ENCODE measurements at places on chromosomes 5 and 9.

DNA sequence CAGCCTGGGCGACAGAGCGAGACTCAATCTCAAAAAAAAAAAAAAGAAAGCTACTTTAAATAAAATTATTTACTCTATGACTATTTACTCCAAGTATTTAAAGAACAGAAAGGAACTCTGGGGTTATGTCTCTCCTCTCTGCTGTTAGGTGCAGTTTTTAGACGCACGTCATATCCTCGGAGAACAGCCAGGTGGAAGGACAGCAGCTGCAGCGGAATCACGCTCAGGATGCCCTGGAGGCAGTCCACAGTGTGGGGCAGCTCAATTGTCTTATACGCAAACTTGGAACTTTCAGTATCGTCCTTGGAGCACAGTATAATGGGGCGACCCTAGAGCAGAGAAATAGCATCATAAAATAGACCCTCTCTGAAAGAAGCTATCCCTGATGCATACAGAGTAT, 10.4 kb upstream of the MAPK9 start:
- DNase-seq: no peak

DNA sequence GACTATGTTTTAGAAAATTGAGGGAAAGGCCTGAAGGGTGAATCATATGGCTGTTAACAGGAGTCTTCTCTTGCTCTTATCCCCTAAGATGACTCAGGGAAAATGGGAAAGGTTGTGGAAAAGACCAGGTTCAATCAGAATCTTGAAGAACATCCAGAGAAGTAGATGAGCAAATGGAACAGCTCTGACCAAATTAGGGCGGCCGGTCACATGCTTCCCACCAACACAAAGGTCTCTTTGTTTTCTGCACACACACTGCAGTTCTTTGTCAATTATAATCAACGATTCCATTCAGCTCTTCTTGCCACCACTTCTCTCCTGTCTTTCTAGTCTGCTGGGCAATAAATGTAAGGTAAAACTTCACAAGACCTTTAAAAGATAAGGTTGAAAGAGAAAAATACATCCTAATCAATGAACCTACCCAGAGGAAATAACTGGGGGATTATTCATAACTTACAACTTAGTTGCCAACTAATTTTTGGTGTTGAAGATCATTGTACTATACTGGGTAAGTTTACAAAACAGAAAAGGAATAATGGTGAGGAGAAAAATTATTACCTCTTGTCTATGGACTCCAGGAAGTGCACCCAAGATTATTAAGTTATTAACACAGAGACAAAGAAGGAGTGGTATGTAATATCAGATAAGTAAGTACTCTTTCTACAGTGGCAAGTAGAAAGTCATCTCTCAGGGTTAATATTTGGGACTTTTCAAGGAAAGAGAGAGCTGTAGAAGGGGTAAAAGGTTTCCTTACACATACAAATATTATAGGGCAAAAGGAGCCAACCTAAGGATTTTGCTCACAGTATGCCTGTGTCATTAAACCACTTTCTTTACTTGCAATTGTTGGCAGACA, 441.9 kb upstream of the PIK3R1 start:
- DNase-seq: no peak

GRCh38 chr5:73625944-73626811, at the start of gene ARHGEF28:
Gene ARHGEF28, plus strand, starts transcription at chr5:73626196. Its CDS starts 58,656 bp downstream, at chr5:73684852.
- peak; percentile 41 for DNase-seq

GRCh38 chr9:111838439-111838838, 43.7 kb upstream of the SHOC1 start:
- no peak for DNase-seq

DNA sequence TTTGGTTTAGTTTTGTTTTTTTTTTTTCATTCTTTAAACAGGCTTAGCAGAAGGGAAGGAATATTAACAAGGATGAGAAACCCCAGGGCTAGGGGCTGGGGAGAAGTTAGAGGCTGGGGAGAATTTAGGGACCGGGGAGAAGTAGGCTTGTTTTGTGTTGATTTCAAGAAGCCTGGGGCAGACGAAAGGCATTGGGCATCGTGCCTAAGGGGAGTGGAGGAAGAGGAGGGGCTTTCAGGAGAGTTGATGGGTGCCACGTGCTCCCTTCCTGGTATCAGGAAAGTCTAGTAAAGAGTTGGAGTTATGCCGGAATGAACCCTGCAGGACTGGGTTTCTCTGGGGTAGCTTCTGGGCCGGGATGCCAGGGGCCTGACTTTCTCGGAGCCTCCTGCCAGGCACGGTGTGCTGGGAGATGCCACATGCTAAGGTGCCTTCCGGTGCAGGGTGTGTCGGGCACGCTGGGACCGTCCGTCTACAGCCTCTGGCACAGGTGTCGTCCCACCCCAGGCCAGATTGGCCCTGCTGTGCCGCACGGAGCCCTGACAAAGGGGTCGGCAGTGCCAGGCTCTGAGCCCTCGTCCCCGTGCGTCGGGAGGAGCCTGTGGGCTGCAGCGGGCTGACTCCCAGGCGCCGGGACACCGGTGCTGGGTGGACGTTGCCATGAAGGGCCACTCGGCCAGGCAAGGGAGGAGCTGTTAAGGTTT, 159.9 kb downstream of the OLFM1 start:
- no peak for DNase-seq

- no peak for DNase-seq
These were observed 39.6 kb downstream of the RXRA start for GRCh38 chr9:134365791-134366222.

GRCh38 chr5:137630216-137630971, 105.5 kb downstream of the KLHL3 start:
- DNase-seq: no peak

DNA sequence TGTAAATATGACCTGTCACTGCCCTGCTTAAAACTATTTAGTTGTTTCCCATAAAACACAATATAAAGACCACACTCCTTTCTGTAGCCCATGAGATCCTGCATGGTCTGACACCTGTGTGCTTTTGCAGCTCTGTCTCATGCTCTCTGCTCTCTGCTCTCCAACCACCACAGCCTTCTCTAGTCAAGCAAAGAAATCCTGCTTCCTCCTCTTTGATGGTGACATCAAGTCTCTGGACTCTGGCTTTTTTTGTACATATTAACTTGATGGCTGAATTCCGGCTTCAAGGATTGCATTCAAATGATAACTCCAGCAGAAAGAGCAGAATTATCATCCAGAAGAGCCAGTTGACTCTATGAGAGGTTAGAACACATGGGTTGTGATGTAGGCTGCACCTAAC, 58.2 kb downstream of the CHSY3 start:
- no peak for DNase-seq

DNA sequence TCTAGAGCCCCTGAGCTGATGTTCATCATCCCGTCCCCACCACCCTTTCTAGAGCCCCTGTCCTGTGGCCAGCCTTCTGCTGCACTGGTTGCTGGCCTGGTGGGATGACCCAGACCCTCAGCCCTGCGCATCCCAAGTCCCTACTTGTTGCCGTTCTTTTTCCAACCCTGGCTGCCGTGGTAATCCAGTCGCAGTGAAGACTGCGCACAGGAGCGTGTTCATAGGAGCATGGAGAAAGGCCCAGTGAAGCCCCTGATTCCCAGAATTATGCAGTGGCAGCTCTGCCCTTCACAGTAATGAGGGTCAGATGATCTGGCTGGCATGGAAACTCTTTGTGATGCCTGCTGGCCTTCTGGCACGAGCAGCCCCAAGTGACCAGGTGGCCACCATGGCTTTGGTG, 183.3 kb downstream of the CACNA1B start:
- no peak for DNase-seq

- DNase-seq: no peak
These were observed 137.3 kb downstream of the DOCK8 start for GRCh38 chr9:351916-352315.

DNA sequence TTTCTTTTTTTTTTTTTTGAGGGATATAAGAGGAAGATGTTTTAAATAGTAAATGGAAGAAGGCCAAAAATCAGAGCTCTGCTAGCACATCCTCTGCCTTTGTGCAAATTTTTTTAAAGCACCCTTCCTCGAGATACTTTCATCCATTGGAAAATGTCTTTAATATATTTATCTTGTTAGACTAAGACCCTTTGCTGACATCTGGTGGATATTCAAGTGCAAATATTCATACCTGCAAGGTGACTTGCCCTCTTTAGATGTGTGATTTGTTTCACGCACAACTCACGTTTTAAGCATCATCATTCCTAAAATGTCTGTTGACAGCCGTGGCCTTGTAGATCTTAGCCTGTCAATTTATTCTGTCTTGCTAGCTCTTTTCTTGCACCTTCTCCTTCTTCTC, 258.5 kb downstream of the AGTPBP1 start:
- peak; percentile 20 for DNase-seq

- peak; percentile 70 for DNase-seq
These were observed 3.9 kb upstream of the GNAQ start for GRCh38 chr9:78035383-78035993.

- DNase-seq: no peak
These were observed 167.7 kb downstream of the CDH6 start for GRCh38 chr5:31361234-31361633.

Data from cerebellum (tissue), 4 donors.